ENCODE measurements at places on chromosomes 11 and 22.

DNA sequence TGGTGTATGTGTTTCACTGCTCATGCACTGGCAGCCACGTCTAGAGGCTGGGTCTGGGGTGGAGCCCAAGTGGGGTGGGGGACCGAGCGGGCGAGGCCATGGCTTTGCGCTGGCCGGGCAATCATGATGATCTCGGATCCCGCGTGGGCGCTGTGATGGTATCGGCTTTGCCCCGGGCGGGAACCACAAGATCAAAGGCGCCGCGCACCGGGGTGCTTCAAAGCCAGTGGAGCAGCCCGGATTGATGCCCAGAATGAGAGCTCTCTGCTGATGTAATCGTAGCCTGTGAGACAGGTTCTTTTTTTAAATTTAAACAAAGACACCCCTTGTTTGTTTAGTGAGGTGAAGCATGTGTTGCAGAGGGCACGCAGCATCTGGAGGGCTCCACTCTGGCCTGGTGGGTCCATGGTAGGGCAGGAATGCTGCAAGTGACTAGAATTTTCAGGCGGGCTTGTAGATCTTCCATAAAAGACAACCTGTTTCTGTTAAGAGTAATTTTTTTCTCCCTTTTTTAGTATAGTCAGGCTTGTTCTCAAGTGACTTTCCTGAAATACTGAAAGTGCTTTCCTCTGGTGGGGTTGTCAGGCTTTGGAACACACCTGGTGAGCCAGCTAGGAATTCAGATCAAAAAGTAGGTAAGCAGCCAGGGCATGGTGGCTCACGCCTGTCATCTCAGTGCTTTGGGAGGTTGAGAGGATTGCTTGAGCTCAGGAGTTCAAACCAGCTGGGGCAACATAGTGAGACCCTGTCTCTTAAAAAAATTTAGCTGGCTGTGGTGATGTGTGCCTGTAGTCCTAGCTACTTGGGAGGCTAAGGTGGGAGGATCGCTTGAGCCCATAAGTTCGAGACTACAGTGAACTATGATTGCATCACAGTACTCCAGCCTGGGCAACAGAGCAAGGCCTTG lies 40.7 kb downstream of the ZNRF3 start:
- DNase-seq, result no peak

DNA sequence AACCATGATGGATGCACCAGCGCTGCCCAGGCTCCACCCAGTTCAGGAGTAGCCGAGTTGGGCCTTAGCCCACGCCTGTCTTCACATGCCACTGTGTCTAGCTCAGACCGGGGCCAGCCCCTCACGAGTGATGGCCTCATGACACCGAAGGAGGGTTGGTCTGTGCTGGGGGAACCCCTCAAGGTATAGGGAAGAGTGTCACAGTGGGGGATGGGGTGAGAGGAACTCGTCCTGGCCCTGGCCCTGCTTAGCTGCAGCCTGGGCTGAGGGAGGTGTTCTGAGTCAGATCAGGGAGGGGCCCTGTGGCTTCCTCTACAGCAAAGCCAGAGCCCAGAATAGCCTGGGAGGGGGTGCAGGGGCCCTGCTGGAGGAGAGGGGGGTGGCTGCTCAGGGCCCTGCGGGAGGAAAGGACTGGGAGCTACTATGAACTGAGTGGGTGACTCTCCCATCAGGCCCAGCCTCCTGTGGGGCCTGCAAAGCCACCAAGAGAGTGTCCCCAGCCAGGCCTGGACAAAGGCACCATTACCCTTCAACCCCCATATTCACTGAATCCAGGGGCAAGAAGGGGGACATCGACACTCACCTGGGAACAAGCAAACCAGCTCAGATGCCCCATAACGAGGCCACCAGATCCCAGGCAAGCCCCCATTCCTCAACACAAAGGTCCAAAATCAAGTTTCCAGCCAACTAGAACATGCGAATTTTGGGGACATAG lies 41.2 kb downstream of the IGLL5 start:
- DNase-seq, result no peak

GRCh38 chr22:49522582-49523373 lies 304.9 kb downstream of the BRD1 start:
- DNase-seq, result no peak

DNA sequence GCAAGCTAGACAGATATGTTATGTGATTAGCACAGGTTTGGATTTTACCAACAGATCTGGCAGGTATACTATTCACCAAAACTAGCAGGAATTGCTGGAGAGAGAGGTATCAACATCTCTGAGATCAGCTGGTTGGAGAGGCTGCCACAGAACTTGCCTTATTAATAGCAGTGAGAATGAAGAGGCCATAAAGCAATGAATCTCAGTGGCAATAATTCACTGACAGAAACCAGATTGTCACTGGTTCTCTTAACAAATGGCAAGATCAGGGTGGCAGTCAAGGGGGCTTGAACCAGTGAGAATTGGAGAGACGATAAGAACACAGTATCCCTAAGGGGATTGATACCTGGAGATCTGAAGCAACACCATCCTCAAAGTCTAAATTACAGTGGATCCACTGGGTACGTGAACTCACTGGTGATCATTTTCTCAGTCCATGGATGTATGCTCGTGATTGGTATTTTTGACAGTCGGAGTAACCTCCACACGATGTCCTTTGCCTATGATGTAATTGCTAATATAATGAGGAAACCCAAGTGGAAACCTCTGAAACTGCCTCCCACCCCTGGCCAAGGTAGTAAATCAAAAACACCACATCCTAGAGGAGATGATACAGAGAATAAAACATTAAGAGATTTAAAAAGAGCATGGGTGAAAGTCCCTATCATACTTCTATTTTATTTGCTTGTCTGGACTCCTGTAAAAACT lies 17.7 kb upstream of the SLC5A12 start:
- no peak for DNase-seq

DNA sequence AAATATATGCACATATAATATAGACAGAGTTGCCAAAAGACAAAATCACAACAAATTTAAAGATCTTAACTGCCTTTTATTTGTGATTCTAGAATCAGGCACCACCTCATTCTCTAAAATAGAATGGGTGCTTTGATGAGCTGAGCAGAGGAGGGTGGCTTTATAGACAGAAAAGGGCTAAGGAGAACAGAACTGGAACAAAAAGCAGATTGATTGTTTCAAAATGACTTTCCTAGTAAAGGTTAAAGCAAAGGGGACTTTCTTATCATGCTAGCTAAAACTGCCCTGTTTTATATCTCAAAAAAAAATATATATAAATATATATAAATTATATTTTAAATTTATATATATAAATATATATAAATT lies 287.6 kb downstream of the FAT3 start:
- no peak for DNase-seq

DNA sequence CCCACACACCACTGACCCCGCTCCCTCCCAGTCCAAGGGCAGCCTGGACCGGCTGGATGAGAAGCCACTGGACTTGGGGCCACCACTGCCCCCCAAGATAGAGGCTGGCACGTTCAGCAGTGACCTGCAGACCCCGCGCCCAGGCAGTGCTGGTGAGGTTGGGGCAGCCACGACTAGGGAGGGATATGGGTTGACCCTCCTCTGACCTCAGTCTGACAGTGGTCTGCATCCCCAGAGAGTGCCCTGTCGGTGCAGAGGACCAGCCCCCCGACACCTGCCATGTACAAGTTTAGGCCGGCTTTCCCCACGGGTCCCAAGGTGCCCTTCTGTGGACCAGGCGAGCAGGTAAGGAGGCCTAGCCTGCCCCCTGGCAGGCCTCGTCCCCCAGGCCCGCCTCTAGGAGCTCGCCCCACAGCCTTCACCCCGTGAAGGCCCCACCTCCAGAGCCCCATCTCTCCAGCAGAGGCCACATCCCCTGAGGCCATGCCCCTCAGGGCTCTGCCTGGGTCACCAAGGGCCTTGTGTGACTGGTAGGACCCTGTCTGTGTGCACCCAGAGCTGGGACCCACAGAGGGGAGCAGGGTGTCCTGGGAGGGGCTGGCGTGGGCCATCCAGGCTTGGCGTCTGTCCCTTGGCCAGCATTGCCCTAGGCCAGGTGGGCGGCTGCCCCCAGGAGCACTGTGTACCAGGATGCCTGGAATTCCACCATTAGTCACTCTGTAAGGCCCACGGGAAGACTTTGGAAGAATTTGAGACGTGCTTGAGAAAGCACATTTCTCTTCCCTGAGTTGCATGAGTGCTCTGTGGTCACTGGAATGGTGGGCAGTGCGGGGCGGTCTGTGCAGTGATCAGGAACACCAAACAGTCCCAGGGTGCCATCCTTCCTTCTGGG lies 9.4 kb downstream of the CCDC188 start:
- DNase-seq, result peak; percentile 65

Measured in non-pigmented ciliary epithelial cell (primary cell).